Stimulated activated CD4-positive, alpha-beta T cell treated with anti-CD3 and anti-CD28 coated beads, Interleukin-15, amount 100 ng/mL, for 48 hours (primary cell): ENCODE measurements at places on chromosomes 12 and 14.
A peak's percentile ranks its signal among the peaks of the same experiment; 100 is the strongest.

- no peak for DNase-seq
Measured at GRCh38 chr14:97630249-97630648, 833.1 kb downstream of the VRK1 start.

DNA sequence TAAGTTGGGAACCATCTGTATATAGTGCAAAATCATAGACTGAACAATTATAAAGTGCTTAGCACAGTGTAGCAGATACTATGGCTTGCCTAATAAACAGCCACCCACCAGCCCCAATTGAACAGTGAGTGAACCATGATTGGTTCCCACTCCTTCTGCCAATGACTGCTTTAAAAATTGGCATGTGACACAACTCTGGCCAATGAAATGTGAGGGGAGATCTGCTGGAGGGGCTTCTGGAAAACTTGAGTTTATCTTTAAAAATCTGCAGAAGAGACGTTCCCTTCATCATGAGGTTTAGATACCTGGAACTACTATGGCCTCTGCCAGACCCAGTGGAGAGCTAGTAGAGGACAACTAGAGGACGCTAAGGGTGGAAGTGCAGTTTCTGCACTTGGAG lies 4.7 kb downstream of the PIGH start:
- no peak for DNase-seq

- no peak for DNase-seq
Measured at GRCh38 chr12:66269142-66269541, 33.2 kb upstream of the HELB start.

GRCh38 chr12:50842637-50843493 lies at the start of gene TMPRSS12:
Gene TMPRSS12, plus strand, starts transcription at chr12:50842926. Its CDS starts 39 bp downstream, at chr12:50842965.
- no peak for DNase-seq

DNA sequence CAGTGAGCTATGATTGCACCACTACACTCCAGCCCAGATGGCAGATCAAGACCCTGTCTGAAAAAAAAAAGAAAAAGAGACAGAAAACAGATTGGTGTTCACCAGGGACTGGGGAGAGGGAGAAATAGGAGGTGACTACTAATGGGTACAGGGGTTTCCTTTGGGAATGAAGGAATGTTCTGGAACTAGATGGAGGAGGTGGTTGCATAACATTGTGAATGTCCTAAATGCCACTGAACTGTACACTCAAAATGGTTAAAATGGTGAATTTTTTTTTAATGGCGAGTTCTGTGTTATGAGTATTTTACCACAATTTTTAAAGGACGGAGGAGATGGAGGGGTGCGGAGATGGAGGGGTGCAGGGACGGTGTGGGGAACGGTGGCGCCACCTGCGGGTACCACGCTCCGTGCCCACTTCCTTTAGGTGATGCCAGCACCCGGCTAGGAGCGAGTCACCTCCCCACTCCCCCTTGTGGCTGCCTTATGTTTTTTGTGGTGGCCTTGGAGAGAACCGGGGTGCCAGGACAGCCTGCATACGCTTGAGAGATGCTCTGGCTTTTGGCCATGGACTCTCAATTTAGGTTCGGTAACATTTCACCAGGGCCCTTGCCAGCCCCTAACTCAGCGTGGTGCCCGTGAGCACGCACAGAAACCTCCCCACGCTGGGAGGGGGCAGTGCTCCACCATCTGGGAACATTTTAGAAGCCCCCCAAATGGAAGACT lies 16.1 kb downstream of the UBC start:
- peak; percentile 66 for DNase-seq

DNA sequence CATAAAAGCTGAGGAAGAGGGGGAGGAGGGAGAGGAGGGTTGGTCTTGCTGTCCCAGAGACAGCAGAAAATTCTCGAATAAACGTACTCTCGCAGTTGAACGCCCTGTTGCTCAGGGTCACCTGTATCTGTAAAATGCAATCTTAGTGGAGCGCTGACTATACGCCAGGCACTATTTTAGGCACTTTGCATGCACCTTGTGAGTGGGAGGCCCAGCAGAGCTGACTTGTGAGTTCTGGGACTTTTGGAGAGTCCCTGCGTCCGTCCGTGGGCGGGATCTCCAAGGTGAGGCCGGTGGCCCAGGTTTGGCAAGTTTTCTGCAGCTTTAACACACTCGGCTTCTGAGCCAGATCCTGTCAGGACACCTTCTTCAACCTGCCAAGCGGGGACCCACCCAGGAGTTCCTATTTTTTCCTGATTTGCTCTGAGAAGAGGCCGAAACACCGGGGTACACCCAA lies 32.5 kb upstream of the PLEKHG6 start:
- peak; percentile 38 for DNase-seq

- DNase-seq: no peak
Measured at GRCh38 chr14:94888121-94888520, 118.2 kb upstream of the GSC start.

DNA sequence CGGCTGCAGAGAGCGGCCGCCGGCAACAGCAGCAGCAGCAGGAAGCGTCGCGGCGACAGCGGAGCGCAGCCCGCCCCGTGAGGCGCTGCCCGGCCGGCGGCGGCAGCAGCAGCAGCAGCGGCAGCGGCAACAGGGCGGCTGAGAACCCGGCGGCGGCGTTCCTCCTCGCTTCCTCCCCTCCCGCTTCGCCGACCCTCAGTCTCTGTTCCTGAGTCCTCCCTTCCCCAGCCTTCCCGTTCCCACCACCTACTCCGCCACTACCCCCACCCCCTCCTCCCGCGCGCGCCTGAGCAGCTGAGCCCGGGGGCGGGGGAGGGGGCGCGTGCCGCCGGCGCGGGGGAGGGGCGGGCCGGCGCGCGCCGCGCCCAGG lies 310 bp downstream of the BICDL1 start:
- DNase-seq: no peak

GRCh38 chr12:2238111-2238510 lies 185.3 kb downstream of the CACNA1C start:
- no peak for DNase-seq

DNA sequence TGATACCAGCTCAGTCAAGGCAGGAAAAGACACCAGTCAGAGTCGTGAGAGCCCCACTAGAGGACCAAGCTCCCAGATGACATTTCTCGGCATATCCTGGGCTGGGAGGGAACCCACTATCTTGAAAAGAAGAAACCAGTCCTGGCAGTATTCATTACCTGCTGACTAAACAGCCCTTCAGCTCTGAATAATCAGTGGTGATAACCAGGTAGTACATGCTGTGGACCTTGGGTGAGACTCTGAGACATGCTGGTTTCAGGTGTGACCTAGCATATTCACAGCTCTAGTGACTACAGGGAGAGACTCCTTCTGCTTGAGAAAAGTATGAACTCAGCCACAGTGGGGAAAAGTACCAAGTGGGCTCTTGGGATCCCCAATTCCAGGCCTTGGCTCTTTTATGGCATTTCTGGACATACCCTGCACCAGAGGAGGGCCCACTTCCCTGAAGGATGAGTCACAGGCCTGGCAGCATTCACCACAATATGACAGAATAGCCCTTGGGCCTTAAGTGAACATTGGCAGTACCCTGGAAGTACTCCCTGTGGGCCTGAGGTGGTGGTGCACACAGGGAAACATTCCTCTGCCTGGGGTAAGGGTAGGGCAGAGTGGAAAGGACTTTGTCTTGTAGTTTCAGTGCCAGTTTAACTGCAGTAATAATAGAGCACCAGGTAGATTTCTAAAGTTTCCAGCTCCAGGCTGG lies 82.6 kb upstream of the SLC38A4 start:
- no peak for DNase-seq

DNA sequence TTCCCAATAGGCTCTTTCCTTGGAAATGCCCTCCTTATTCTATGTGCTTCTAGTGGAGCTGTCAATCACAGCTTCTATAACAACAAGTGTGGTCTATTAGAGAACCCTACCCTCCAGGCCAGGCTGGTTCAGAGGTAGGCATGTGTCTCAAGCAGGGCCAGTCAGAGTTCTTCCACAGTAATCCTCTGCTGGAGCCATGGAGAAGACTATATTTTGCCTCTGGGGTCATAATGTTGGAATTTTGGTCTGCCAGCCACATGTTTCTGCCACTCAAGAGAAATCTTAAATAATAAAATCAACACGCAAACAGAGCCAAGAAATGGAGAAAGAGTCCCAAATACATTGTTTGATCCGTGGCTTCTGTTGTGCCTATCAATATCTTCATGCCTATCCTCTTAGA lies 23.8 kb upstream of the FICD start:
- DNase-seq: no peak

DNA sequence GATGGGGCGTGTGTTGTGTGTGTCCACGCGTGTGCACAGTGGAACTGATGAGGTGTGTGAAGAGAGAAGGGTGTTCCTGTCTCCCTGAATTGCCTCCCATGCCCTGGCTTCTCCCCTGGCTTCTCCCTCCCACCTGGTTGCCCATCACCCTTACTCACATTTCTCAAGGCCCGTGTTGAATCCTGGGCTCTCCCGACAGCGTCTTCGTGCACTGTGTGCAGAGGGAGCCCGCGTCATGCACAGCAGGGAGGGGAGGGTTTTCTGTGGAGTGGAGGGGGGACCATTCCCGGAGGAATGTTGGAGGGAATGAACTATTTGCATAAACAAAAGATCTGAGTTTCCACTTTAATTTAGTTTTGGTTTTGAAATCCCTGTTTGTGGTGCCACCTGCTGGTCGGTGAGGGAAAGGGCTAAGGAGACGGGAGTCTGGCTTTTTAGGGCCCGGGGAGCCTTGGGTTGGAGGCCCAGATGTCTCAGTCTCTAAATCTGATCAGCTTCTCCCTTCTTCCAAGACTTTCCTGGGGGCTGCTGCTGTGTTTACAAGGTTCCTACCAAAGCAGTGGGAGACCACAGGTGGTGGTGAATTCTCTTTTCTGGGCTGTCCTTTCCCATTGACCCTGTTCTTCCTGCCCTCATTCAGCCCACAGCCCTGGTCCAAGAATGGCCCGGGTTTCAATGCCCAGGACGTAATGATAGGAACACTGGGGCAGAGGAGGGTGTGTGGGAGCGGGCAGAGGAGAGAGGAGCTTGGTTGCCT lies at the start of gene C1R:
C1R (minus strand) TSS at position 217 of the 757 bp plus-strand sequence; CDS start at position 160, 57 bp downstream.
- peak; percentile 68 for DNase-seq

- DNase-seq: no peak
Measured at GRCh38 chr14:105366386-105367074, 31.8 kb upstream of the TEX22 start.

DNA sequence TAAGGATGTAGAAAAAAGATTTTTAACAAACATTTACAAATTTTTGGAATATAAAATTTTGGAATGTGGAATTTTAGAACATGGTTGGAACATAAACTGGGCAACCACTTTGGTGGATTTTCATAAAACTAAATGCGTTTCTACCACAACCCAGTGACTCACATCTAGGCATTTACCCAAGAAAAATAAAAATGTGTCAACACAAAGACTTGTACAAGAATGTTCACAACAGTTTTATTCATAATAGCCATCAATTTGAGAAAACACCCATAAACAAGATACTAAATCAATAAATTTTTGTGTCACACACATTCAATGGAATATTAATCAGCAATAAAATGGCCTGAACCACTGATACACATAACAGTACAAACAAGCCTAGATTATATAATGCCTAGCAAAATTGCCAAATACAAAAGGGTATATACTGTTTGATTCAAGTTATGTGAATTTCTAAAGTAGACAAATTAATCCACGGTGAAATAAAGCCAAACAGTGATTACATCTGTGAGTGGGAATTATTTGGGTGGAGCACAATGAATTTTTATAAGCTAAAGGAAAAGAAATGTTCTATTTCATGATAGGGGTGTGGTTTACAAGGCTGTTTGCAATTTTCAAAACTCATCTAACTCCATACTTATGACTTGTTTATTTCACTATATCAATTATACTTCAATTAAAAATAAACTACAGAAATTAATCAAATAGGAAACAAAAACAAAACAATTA lies 415.2 kb upstream of the OR4E1 start:
- DNase-seq: no peak

GRCh38 chr14:101634850-101635748 lies 73.8 kb downstream of the DIO3 start:
- no peak for DNase-seq

DNA sequence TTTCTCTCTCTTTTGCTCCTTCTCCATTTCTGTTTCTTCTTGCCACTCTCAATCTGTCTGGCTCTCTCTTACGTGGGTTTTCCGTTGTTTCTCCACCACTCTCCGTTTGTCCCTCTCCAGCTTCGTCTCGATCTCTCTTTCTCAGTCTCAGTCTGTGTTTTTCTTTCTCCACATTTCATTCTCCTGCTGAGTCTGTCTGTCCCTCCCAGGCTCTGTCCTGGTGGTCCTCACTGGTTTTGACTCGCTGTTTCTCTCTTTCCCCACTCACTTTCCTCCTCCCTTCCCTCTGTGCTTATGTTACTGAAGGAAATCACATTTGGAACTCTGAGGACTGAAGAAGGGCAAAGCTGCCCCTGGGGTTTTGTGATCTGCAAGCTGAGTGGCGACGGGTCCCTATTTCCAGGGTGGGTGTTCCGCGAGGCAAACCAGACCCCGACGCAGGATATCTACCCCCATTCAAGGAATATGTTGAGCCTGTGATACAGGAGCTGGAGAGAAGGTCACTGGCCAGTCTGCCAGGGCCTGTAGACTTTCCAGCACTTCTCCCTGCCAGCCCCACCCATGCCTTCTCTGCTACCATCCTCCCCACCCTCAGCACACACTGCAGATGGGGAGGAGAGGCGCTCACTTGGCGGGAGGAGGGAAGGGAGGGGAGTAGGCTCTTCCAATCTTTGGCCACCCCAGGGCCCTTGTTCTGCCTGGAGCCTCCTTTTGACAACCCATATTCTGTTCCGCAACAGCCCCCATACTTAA lies 102.7 kb upstream of the MAP1LC3B2 start:
- DNase-seq: no peak
